ENCODE measurements at places on chromosomes 12 and 14.

DNA sequence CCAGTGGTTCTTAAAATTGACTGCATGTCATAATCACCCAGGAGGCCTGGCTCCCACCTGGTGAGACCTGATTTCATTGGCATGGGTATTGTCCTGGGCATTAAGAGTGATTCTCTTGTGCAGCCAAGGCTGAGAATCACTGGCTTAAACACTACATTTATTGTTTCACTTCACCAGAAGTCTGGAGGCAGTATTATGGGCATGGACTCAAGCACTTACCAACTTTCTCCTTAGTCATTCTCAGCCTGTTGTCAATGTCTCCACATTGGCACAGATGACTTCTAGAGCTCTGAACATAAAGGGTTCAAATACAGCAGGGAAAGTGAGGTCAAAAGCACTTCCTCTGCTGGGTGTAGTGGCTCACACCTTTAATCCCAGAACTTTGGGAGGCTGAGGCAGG, 25.6 kb upstream of the GCH1 start:
- DNase-seq: no peak

DNA sequence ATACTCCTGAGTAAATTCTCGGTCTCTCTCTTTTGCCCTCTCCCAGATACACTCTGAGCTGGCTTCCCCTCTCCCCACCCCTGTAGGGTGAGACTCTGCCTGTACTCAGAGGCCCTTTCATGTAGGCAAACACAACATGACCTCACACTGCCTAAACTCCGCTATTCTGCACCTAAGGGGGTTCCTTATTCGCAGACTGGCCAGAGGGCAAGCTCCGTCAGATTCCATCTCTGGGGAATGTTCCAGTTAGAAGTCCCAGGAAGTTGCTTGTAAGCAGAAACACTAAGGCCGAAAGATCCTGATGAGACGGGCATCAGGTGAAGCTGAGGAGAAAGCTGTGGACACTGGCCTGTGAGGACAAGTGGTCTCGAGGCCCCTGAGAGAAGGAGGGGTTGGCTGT, 165.9 kb downstream of the KTN1 start:
- no peak for DNase-seq

- no peak for DNase-seq
These were observed 20.6 kb downstream of the RASSF8 start for GRCh38 chr12:25979059-25979458.

DNA sequence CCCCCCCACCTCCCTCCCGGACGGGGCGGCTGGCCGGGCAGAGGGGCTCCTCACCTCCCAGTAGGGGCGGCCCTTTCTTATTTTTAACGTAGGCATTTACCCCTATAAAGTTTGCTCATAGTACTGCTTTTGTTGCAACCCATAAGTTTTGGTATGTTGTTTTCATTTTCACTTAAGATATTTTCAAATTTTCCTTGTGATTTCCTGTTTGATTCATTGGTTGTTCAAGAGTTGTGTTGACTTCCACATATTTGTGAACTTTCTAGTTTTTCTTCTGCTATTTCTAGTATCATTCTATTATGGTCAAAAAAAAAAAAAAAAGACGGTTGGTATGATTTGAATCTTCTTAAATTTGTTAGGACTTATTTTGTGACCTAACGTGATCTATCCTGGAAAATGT, 6.5 kb downstream of the NOXRED1 start:
- no peak for DNase-seq
